ENCODE measurements at places on chromosomes 5 and 9.
A peak's percentile ranks its signal among the peaks of the same experiment; 100 is the strongest.

DNA sequence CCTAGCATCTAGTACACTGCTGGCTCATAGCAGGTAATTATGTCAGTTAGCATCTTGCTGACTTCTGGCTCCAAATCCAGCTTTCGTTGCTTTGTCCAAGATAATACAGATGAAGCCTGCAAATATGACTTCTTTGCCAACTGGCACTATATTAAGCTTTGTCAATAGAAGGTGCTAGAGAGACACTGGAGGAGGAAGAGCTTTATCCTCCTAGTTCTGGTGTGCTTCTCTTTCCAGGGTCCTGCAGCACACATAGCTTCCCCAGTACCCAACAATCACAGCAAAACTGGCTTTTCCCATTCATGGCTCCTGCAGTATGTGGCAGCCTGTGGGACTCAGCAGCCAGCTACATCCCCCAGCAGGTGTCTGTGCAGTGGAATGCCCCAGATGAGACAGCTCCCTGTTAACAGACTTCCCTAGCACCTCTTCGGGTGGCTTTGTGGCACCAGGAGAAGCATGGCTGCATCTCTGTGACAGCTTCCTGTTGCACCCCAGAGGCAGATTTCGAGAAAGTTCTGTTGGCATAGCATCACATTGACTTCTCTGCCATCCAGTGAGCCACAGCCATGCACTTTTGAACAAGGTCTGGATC, 147.8 kb downstream of the OXCT1 start:
- DNase-seq: peak; percentile 23

DNA sequence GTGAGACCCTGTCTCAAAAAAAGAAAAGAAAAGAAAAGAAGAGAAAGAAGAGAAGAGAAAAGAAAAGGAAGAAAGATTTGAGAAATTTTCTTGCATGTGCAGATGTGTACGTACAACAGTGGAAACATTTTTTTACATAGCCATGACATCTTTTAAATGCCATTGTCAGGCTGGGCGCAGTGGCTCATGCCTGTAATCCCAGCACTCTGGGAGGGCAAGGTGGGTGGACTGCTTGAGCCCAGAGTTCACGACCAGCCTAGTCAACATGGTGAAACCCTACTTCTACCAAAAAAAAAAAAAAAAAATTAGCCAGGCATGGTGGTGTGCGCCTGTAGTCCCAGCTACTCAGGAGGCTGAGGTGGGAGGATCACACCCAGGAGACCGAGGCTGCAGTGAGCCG, 6.6 kb downstream of the LMAN2 start:
- DNase-seq: no peak

DNA sequence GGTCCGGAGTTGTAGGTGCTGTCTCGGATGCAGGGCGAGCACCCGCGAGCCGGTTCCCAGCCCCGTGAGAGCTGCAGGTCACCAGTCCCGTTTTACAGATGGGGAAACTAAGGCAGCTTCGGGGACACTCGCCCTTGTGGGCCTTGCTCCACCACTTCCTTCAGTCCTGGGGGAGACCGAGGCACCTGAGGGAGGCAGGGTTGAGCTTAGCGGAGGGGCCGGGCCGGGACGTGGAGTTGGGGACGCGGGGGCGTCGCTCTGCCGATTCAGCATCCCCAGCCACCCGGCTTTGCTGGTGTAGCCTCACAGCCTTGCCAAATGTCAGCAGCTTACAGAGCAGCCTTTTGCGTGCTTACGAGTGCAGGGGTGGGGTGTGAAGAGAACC, 530 bp downstream of the BBLN start:
- no peak for DNase-seq

DNA sequence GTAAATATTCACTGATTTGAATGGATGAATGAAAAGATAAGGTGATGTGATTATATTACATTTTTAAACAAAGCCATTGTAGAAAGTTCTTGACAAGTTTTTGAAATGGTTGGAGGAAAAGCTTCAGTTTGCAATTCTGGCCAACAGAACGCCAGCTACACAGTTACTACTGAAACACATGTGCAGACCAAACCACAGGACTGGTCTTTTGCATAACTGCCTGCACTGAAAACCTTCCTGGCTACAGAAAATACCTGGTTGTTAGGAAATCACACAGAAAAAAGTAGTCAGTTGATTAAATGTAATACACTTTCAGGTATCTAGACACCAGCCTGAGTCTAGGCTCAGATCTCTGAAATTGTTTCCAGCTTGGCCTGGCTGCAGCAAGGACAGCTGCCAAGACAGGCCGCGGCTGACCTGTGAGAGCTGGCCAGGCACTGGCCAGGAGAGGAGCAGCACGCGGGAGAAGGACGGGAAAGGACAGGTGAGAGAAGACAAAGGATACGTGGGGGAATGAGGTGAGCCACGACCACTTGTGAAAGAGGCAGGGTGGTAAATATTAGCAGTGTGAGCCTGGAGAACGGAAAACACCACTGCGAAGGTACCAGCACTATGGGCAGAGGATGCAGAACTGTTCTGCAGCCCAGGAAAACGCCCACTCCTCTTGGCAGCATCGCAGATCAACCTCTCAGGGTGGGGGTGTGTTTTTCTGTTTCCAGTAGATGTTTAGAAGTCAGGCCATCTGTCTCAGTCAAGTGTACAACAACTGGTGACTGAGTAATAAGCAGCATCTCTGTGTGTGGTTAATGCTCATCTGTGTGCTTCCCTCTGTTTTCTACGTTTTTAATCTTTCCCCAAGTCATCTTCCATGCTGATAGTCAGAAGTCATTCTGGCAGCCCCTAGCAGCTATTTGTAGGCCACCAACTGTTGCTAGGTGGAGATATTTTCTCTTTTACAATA, 137.4 kb downstream of the SCAMP1 start:
- no peak for DNase-seq

DNA sequence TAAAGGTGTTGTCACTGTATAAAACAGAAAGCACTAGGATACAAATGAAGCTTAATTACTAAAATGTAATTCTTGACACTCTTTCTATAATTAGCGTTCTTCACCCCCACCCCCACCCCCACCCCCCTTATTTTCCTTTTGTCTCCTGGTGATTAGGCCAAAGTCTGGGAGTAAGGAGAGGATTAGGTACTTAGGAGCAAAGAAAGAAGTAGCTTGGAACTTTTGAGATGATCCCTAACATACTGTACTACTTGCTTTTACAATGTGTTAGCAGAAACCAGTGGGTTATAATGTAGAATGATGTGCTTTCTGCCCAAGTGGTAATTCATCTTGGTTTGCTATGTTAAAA, 43.8 kb downstream of the NDFIP1 start:
- peak; percentile 30 for DNase-seq

- DNase-seq: no peak
These were observed 1.9 kb downstream of the FGF1 start for GRCh38 chr5:142683881-142684505.

- no peak for DNase-seq
These were observed 54.3 kb downstream of the MEGF10 start for GRCh38 chr5:127344931-127345330.

- no peak for DNase-seq
These were observed 44.6 kb downstream of the AOPEP start for GRCh38 chr9:94771096-94771495.

GRCh38 chr9:19138084-19138483, 10.8 kb upstream of the PLIN2 start:
- DNase-seq: no peak

GRCh38 chr5:107285772-107286171, 385.0 kb downstream of the EFNA5 start:
- no peak for DNase-seq

GRCh38 chr5:168941901-168942300, 359.0 kb downstream of the SLIT3 start:
- DNase-seq: no peak

- DNase-seq: no peak
These were observed 69.3 kb downstream of the KIAA1958 start for GRCh38 chr9:112555844-112556482.

GRCh38 chr5:166708291-166708690, 1583.2 kb upstream of the WWC1 start:
- DNase-seq: no peak

DNA sequence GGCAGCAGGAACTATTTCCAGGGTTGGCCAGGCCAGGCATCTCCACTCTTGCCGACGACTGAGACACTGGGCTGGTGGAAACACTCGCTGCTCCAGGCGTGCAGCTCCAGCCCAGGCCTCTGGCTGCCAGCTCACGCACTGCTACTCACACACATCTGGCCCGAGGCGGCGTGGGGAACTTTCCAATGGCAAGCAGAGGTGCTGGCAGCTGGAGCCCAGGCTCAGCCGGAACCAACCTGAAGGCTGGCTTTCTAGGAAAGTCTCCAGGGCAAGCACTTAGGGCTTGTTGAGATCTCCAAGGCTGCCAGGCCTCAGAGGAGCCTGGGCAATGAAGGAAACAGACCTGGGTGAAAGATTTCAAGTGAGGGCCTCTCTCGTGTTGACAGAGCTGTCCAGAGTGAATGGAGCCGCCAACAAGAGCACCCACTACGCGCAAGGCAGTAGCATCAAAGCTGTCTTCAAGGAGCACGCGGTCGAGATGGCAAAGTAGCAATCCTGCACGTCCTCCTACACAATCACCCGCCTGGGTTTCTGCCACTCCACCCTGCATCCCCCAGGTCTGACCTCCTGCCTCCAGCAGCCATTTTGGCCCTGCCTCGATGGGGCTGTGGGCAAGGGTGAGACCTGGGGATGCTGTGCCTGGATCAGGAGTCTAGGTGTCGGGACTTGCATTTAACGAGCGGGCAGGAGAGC, 14.4 kb downstream of the SH3PXD2B start:
- no peak for DNase-seq

DNA sequence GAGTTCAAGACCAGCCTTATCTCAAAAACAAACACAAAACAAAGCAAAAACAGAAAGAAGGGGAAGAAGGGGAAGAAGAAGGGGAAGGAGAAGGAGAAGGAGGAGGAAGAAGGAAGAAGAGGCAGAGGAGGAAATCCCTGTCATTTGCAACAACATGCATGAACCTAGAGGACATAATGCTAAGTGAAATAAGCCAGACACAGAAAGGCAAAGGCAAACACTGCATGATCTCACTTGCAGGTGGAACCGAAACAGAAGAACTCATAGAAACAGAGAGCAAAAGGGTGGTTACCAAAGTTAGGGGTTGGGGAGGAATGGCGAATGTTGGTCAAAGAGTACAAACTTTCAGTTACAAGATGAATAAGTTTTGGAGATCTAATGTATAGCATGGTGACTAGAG, 135.4 kb downstream of the UGCG start:
- DNase-seq: no peak

DNA sequence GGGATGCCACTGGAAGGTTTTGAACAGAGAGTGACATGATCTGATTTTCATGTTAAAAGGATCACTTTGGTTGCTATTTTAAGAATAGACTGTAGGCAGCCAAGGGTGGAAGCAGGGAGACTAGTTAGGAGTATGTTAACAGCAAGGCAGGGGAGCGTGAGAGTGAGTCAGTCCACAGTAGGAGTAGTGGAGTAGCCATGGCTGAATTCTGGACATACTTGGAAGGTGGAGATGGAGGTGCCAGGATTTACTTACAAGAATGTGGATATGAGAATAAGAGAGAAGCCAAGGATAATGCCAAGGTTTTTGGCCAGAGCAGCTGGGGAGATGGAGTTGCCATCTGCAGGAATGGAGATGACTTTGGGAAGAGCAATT, 118.8 kb downstream of the GALNT10 start:
- peak; percentile 53 for DNase-seq

DNA sequence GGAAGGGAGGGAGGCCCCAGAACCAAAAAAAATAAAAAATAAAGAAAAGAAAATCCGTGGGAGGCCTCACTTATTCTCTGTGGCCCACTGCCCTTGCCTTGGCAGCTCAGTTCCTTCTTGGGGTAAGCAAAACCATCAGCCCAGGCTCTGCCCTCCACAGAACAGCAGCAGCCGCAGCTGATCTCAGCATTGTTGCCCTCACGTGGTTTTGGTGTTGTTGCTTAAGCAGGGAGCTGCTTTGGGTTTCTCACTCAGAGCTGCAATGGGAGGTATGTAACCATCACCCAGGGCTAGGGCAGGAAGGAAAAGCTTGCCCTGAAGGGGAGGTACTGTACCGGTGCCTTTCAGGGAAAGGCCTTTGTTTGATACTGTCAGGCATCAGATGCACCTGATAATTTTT, 374.7 kb upstream of the WWC1 start:
- DNase-seq: peak; percentile 43

DNA sequence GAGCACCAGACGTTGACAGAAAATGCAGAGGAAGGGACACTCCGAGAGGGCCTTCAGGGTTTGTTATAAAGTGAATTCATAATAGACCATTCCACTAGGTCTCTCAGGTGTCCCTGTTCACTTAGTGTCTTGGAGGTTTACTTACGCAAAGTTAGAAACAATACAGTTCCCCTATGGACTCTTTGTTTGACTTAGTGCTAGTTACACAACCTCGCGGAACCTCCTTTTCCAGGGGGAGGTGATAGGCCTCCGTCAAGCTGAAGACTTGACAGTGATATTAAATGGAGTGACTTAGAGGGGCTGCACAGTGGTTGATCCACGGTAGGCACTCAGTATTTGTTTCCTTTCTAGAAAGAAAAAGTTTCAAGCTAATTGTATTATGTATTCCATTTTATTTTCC, 1.3 kb downstream of the CCT5 start:
- no peak for DNase-seq

- DNase-seq: no peak
These were observed 48.1 kb downstream of the TEK start for GRCh38 chr9:27157097-27157496.

DNA sequence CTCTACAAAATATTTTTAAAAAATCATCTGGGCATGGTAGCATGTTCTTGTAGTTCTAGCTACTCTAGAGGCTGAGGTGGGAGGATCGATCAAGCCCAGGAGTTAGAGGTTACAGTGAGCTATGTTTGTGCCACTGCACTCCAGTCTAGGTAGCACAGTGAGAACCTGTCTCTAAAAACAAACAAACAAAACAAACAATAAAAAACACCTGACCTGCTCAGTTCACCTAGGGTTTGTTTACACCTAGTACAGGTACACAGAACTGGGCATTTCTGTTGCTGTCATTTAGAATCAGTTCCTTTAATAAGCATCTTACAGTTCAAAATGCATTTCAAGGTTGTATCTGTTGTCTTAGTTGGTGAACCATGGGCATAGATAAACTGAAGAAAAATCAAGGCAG, 95.3 kb downstream of the MEGF10 start:
- DNase-seq: no peak

- no peak for DNase-seq
These were observed 43.9 kb downstream of the ARHGAP26 start for GRCh38 chr5:142814122-142814521.

DNA sequence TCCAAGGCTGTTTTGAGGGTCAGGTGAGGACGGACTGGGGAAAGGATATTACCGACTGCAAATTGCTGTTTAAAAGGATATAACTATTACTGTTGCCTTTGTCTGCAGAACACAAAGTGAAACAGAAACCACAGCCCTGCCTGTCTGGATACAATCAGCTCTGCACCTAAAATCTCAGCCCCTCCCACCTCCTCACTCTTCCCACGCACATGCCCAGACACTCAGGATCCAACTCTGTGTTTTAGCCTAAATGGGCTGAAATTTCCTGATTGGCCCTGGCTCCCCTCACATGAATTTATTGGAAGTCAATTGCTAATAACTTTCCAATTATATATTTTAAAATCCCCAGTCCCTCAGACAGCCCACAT, 176.3 kb upstream of the PPP1R26 start:
- DNase-seq: no peak

DNA sequence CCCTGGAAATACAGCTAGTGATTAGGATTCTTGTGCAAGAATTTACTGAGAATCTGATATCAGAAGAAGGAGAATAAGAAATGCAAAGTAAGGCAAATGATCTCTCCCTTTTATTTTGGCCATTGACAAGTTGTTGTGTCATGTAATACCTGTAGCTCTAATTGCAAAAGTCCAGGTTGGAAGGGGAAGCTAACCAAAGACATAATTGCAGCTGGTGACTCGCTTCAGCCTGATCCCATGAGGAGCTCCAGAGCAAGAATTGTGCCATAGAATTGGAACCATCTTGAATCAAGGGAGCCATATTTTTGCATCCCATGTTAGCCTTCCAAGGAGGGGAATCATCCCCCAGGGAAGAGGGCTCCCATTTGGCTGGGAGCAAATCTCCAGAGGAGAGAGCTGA, 149.6 kb upstream of the MOCS2 start:
- no peak for DNase-seq

Measured in fibroblast of pulmonary artery (primary cell).